Aorta (tissue), 5 donors: ENCODE measurements at places on chromosomes 12 and 14. TPM values are rescaled to one million over a fixed set of nuclear protein-coding genes. Genes with fewer than 3 reads are reported as not detected.

GRCh38 chr12:69649529-69649928, 38.8 kb upstream of the LRRC10 start:
- no peaks in the 10 kb centered on the region for H3K27me3 ChIP-seq
- no peak for DNase-seq
- no peak overlapping the region for H3K4me3 ChIP-seq
- H3K36me3 ChIP-seq = no peaks in the 10 kb centered on the region

GRCh38 chr12:121983536-121984210, 38.0 kb upstream of the BCL7A start:
- H3K36me3 ChIP-seq = no peaks in the 10 kb centered on the region
- H3K4me1 ChIP-seq = no peaks in the 10 kb centered on the region
- no peaks in the 10 kb centered on the region for H3K27me3 ChIP-seq
- DNase-seq = no peak
- H3K4me3 ChIP-seq = no peak overlapping the region

Gene OVCH1
- total RNA-seq = 1.0 TPM

GRCh38 chr14:104893435-104894207, 28.6 kb downstream of the CEP170B start:
- H3K27me3 ChIP-seq = no peaks in the 10 kb centered on the region
- no peaks in the 10 kb centered on the region for H3K4me1 ChIP-seq
- no peak overlapping the region for H3K27ac ChIP-seq
- peak; percentile 77 for DNase-seq
- no peak overlapping the region for H3K4me3 ChIP-seq
- H3K36me3 ChIP-seq = no peaks in the 10 kb centered on the region

Gene HOXC11
- 4.1 TPM for total RNA-seq

DNA sequence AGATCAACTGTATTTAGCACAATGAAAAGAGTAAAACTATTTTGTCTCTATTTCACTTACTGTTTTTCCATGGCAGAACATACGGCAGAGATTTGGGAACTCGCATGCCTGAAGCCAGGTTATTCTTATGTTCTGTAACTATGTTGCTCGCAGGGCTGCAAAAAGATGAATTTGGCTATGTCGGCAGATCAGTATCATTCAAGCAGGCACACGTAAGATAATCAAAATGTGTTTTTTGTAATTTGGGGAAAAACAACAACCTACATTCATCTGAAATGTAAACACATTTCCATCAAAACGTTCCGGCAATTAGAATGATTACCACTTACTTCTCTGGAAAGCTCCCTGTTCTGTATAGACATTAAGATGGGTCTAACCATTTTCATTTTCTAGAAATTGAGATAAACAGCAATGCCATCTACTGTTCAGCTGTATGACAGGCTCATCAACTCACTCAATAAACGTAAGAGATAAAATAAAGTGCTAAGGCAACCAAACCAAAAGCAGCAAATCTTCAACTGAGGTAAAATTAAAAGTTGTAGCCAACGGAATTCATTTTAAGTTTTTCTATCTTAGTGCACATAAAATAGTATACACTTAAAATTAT, 13.0 kb downstream of the GTSF1 start:
- no peak overlapping the region for H3K27ac ChIP-seq
- H3K36me3 ChIP-seq = no peaks in the 10 kb centered on the region
- no peaks in the 10 kb centered on the region for H3K4me1 ChIP-seq
- H3K4me3 ChIP-seq = no peak overlapping the region
- no peak for DNase-seq
- no peaks in the 10 kb centered on the region for H3K27me3 ChIP-seq

- H3K36me3 ChIP-seq = no peaks in the 10 kb centered on the region
- DNase-seq = no peak
- H3K4me1 ChIP-seq = no peaks in the 10 kb centered on the region
- no peak overlapping the region for H3K27ac ChIP-seq
- H3K27me3 ChIP-seq = no peaks in the 10 kb centered on the region
- no peak overlapping the region for H3K4me3 ChIP-seq
Measured at GRCh38 chr12:94025756-94026155, 122.6 kb upstream of the PLXNC1 start.

- no peaks in the 10 kb centered on the region for H3K27me3 ChIP-seq
- no peaks in the 10 kb centered on the region for H3K36me3 ChIP-seq
- no peak overlapping the region for H3K27ac ChIP-seq
- no peak overlapping the region for H3K4me3 ChIP-seq
- DNase-seq = no peak
Measured at GRCh38 chr12:127531542-127531941, 735.4 kb upstream of the TMEM132C start.

Gene TSPAN9
- total RNA-seq = 50.6 TPM

GRCh38 chr12:131242741-131243496, 289.2 kb downstream of the ADGRD1 start:
- DNase-seq = peak; percentile 19
- no peaks in the 10 kb centered on the region for H3K4me1 ChIP-seq
- H3K36me3 ChIP-seq = no peaks in the 10 kb centered on the region
- no peak overlapping the region for H3K4me3 ChIP-seq
- no peaks in the 10 kb centered on the region for H3K27me3 ChIP-seq

DNA sequence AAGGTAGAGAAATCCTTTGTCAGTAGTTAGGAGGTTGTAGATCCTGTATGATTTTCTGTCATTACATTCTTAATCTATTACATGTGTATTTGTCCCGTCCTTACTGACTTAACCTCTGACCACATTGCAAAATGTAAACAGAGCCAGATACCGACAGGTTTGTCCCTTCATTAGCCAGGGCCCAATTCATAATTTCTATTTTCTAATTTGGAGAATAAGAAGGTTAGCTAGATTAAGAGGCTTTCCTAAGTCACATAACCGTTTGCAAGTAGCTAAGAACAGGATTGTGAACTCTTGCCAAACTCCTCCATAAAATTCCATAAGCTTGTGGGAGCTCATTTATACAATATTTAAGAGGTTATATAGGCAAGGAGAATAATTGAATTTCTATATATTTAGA, 352.6 kb downstream of the RAD51B start:
- H3K27ac ChIP-seq = no peak overlapping the region
- no peak overlapping the region for H3K4me3 ChIP-seq
- H3K27me3 ChIP-seq = no peaks in the 10 kb centered on the region
- H3K4me1 ChIP-seq = peaks cover 2% of the 10 kb centered on the region
- H3K36me3 ChIP-seq = no peaks in the 10 kb centered on the region

DNA sequence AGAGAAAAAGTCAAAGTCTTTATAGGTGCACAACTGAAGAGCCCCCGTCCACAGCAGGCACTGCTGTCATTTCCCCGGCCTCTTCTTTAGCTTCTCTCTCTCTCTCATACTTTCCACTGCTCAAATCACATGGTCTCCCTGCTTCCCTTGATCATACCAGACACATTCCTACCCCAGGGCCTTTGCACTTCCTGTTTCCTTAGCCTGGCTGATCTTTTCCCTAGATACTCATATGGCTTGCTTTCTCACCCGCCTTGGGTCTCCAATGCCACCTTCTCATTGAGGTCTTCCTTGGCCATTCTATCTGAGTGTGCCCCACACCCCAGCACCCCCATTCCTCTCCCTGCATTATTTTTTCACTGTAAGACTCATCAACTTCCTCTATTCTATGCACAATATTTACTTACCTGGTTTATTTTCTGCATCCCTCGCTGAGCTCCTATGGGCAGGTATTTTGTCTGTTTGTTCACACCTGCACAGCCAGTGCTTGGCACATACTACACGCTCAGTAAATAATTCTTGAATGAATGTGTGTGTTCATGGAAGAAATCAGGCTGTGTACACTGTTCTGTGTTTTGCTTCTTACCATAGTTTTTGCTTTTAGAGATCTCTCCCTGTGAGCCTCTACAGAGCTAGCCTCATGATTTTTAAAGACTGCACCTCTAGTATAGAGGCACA, 31.9 kb downstream of the SERPINA1 start:
- no peak overlapping the region for H3K27ac ChIP-seq
- H3K27me3 ChIP-seq = no peaks in the 10 kb centered on the region
- no peaks in the 10 kb centered on the region for H3K36me3 ChIP-seq
- DNase-seq = no peak
- H3K4me3 ChIP-seq = no peak overlapping the region

GRCh38 chr14:38391334-38391733, 135.4 kb upstream of the CLEC14A start:
- no peak overlapping the region for H3K4me3 ChIP-seq
- no peak overlapping the region for H3K27ac ChIP-seq
- no peak for DNase-seq

Gene SYCP3
- 0.65 TPM for total RNA-seq

Gene KIF26A
- 4.6 TPM for total RNA-seq

Gene LIN7A
- 5.8 TPM for total RNA-seq

Gene TAS2R50
- 3.3 TPM for total RNA-seq

Gene CEBPE
- total RNA-seq = 0.33 TPM

Gene CISTR
- not detected for total RNA-seq

GRCh38 chr14:24231263-24232120, 675 bp downstream of the NEDD8 start:
- peak overlapping the region; percentile 46 for H3K27ac ChIP-seq
- H3K36me3 ChIP-seq = no peaks in the 10 kb centered on the region
- peaks cover 3% of the 10 kb centered on the region for H3K4me1 ChIP-seq

DNA sequence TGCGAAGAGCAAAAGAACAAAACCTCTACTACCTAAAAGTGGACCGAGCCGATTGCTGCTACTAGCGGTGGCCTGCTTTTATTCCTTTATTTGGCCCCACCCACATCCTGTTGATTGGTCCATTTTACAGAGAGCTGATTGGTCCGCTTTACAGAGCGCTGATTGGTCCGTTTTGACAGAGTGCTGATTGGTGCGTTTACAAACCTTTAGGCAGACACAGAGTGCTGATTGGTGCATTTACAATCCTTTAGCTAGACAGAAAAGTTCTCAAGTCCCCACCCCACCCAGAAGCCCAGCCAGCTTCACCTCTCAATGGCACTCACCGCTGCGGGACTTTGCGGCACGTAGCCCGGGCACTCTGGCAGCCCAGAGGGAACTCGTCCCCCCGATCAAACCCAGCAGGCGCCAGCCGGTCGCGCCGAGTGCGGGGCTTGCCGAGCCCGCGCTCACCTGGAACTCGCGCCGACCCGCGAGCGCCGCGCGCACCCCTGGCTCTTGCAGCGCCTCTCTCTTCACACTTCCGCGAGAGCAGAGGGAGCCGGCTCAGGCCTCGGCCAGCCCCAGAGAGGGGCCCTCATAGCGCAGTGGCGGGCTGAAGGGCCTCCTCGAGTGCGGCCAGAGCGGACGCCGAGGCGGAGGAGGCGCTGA, 8.7 kb upstream of the FGD4 start:
- no peak for DNase-seq
- peak overlapping the region; percentile 49 for H3K4me3 ChIP-seq
- H3K27ac ChIP-seq = no peak overlapping the region
- no peaks in the 10 kb centered on the region for H3K4me1 ChIP-seq
- H3K27me3 ChIP-seq = no peaks in the 10 kb centered on the region

DNA sequence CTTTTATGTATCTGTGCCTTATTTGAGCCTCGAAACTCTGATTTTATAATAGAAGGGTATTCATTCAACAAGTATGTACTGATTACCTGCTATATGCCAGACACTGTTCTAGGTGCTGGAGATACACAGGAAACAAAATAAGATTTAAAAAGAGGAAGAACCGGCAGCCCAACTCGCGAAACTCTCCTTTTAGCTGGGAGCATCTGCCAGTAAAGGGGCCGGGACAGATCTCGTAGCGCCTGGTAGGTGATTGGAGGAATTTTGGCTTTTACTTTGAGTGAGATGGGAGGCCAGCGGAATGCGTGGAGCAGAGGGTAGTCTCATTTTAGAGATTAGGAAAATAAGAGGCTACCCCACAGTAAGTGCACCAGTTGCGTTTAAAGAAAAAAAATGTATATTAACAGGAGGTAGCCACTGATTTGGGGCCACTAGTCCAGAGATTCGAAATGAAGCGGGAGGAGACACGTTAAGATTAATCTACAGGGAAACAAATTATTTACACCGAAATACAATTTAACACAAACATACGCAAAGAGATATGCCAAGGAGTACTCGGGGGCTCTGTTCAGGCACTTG, 520 bp upstream of the MON2 start:
- peak overlapping the region; percentile 80 for H3K4me3 ChIP-seq
- H3K36me3 ChIP-seq = no peaks in the 10 kb centered on the region
- H3K27me3 ChIP-seq = no peaks in the 10 kb centered on the region
- H3K27ac ChIP-seq = peak overlapping the region; percentile 67
- peaks cover 2% of the 10 kb centered on the region for H3K4me1 ChIP-seq

GRCh38 chr12:27652174-27652763, 44.0 kb upstream of the REP15 start:
- no peak overlapping the region for H3K27ac ChIP-seq
- H3K4me1 ChIP-seq = no peaks in the 10 kb centered on the region
- H3K27me3 ChIP-seq = no peaks in the 10 kb centered on the region
- no peak for DNase-seq
- H3K36me3 ChIP-seq = no peaks in the 10 kb centered on the region
